ENCODE measurements at places on chromosomes 5 and 9.

- DNase-seq, result no peak
These were observed 213.2 kb downstream of the PCSK5 start for GRCh38 chr9:76103531-76104315.

DNA sequence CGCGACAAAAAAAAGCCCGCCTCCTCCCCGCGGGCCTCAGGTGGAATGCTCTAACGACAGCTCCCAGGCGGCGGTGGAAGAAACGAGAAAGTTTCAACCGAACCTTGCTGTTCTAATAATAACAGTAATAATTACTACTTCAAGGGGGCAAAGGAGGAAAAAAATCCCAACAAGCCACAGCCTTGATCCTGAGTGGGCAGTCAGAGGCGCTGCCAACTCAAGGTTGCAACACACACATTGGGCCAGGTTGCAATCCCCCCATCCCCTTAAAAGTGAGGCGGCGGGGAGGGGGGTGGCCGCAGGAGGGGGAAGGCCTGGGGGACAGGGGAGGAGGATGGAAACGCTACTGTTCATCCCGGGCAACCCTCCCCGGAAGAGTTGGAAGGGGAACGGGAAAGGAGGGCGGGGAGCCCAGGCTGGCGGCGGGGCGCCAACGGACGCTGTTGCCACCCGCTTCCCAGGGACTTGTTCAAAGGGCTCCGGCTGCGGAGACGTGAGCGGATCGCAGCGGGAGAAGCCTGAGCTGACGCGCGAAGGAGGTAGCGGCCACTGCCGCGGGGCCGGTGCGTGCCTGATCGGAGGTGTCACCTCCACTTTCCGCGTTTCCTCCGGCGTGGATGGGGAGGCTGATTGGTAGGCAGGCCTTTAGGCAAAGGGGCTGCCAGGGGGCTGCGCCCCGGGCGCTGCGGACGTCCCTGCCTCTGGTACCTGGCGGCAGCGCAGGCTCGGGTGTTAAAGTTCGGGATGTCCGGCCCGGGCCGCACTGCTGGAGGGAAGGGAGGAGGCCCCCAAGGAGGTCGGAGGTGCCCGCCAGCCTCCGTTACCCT lies 647 bp downstream of the SMARCA2 start:
- peak; percentile 46 for DNase-seq

DNA sequence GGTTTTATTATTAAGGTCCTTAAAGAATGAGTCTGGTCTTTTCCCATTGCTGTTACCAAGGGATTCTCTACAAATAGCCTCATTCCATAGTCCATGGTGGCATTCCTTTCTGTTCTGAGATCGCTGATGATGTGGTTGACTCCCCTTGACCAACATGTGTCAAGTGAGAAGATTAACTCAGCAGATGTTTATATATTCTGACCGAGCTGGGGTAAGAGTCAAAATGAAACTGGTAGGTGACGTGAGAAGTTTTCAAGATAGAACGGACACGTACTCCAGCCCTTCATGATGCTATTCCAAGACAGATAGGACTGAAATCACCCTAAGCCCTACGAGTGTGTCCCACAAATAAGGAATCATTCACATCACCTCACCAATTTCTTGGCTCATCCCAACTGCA lies 155.5 kb upstream of the WWC1 start:
- no peak for DNase-seq

- DNase-seq, result no peak
These were observed 97.8 kb downstream of the ZSWIM6 start for GRCh38 chr5:61429906-61430305.

- no peak for DNase-seq
These were observed 675.8 kb downstream of the CETN3 start for GRCh38 chr5:89733772-89734171.

GRCh38 chr5:176836811-176837706 lies 26.7 kb downstream of the UNC5A start:
- DNase-seq, result no peak

GRCh38 chr5:10699987-10700386 lies 61.0 kb downstream of the DAP start:
- no peak for DNase-seq

- DNase-seq, result no peak
These were observed 35.3 kb downstream of the ERBIN start for GRCh38 chr5:65961633-65962032.

DNA sequence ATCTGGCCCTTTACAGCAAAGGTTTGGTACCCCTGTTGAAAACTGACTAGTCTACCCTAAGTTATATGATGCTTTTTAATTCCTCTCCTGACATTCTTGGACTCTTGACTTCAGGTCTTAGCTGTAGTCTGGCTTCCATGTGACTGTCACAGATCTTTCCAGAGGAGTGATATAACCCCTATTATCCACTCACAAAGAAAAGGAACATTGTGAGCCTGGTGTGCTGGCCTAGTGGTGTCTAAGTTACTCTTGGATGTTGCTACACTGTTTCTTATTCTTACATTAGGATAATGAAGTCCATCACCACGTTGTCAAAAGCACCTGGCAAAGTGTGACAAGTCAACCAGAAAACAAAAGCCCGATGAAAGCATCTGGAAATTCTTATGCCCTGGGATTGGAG lies 49.8 kb downstream of the RAD23B start:
- DNase-seq, result no peak

- DNase-seq, result no peak
These were observed 182.3 kb upstream of the RIOK2 start for GRCh38 chr5:97365163-97365845.

- DNase-seq, result peak; percentile 58
These were observed 8.0 kb upstream of the HABP4 start for GRCh38 chr9:96441798-96442445.

DNA sequence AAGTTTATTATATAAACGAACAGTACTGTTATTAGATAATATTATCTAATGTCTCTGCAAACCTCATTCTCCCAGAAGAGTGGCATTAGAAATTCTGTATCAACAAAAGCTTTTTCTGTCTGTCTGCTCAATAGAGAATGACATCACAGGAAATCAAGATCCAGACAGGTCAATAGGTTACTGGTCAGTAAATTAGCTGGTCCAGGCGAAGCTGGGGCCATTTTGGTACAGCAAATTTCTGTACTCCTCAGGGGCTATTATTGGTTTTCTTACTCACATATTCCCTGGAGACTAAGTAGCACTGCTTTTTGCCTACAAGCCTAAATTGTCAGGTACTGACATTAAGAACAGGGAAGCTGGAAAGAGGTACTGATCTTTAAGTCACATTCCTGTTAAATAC lies 80.5 kb downstream of the PLPP1 start:
- no peak for DNase-seq

- no peak for DNase-seq
These were observed 50.0 kb upstream of the SUSD3 start for GRCh38 chr9:93008457-93008856.

GRCh38 chr5:180135128-180135955 lies 63.8 kb upstream of the RNF130 start:
- DNase-seq, result peak; percentile 39

GRCh38 chr5:41869151-41869723 lies 988 bp downstream of the OXCT1 start:
- DNase-seq, result no peak

GRCh38 chr9:87059772-87060171 lies 112.5 kb upstream of the GAS1 start:
- DNase-seq, result no peak

DNA sequence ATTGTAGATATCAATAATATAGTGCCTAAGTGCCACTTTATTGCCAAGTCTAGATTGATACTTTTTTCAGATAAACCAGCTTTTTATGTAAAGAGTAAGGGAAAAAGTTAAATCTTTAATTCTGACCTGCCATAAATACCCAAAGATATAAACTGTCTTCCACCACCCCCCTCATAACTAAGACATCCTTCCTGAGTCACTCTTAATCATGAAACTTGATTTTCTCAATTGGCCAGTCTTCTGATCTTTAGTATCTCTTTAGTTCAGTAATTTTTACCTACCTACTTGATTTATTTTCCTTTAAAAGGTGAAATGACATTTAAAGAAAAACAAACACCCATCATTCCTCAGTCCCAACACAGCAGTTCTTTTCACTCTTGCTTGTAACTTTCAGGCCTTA lies 21.8 kb downstream of the C5orf22 start:
- DNase-seq, result no peak

- DNase-seq, result peak; percentile 82
These were observed 47.5 kb downstream of the UIMC1 start for GRCh38 chr5:176959051-176959450.

GRCh38 chr9:36893184-36893583 lies 140.9 kb downstream of the PAX5 start:
- no peak for DNase-seq

DNA sequence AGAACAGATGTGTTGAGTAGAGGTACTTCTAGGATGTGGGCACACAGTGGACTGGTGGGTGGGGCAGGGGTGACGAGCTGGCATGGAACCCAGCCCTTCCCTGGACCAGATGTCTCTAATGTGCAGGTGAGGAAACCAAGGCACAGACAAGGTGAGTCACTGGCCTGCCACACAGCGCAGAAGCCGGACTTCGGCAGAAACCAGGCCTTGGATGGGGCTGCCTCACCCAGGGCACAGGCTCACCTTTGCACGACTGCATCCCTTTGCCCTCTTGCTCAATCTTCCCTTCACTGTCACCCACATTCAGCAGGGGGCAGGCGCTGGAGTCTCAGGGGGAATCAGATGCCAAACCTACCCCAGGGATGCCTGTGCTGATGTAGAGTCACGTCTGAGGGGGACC lies 65.4 kb upstream of the LMX1B start:
- no peak for DNase-seq

DNA sequence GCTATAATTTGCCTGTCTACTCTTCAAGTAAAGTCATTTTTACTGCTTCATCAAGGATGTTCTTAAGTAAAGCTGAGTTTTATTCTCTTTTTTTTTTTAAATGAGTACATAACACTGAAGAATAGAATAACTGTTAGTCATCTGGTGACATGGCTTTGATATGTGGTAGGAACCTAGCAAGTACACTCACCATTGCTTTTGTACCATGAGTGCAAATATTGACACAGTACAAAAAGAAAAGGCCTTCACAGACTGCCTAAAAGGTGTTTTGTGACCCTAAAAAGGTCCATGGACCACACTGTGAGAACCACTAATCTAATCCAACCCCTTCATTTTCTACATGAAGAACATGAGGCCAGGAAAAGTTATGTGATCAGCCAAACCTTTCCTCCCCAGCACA lies 55.0 kb downstream of the ECPAS start:
- DNase-seq, result no peak

GRCh38 chr5:120160124-120160895 lies 303.8 kb upstream of the PRR16 start:
- DNase-seq, result no peak

DNA sequence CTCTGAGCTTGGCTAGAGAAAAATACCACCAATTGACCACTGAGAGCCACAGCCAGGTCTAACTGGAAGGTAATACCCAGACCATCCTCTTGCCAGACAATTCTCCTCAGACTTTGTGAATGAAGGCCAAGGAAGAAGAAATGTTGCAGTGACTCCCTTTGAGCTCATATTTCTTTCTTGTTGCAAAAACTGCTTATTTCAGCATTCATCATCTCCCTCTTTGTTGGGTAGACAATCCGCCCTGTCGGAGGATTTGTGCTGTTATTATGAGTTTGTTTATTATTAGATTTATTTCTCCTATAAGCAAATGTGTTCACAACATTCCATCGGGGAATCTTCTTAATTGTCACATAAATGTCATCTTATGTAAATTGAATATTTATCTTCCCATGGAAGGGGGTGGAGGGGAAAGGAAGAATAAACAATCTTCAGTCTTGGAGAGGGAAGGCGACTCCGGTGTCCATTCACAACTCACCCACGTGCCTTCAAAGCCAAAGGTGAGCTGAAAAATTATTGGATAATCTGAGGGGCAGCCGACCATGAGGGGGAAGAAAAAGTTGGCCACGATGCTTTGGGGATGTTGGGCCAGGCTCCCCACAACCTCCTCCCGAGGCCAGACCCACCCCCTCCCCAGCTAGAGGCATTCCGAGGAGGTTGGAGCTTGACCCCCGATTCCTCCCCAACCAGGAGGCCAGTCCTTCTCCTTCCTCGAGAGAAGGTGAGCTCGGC lies 1.8 kb upstream of the JADE2 start:
- DNase-seq, result no peak

- DNase-seq, result no peak
These were observed 717.7 kb downstream of the BRINP1 start for GRCh38 chr9:118651511-118651910.

DNA sequence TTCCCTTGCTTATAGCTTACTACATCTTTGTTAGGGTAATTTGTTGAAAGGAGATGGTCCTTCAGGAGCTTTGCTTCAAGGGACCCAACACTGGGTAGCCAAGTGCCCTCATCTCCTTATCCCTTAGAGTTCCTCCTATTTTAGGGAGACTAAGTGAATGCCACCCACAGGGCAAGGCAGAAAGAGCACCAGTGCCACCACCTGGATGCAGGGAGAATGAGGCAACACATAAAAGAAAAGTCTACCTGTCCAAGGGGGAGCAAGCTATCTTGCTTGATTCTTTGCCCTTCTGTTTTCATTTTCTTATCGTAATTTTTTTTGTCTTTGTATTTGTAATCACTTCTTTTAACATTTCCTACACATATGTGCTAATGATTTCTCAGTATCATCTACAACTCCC lies 205.5 kb downstream of the NPR3 start:
- DNase-seq, result peak; percentile 32

GRCh38 chr5:174324680-174325079 lies 279.2 kb downstream of the NSG2 start:
- DNase-seq, result no peak

GRCh38 chr5:102778478-102778877 lies 23.4 kb downstream of the PAM start:
- DNase-seq, result no peak

DNA sequence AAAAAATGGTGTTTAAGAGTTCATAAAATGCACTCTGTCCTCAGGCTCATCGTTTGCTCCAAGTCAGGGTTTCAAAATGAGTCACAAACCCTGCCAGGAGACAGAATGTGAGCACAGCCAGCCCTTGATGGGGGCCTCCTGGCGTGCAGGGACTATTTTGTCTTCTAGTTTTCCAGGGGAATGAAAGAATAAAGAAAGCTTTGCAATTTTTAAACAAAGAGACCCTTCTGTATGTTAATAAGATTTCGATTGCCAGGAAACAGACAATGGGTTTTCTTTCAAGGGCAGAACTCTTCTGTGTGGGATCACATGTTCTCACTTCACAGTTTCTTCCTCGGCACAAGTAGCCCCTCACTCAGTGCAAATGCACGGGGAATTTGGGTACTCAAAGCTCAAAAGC lies 121.4 kb upstream of the C6 start:
- DNase-seq, result no peak

- DNase-seq, result peak; percentile 32
These were observed 61.2 kb upstream of the JAK2 start for GRCh38 chr9:4923580-4924544.
